Left ventricle myocardium superior (tissue), 1 donor: ENCODE measurements at places on chromosomes 6 and 20.
A peak's percentile ranks its signal among the peaks of the same experiment; 100 is the strongest.

GRCh38 chr6:31572041-31572911 is at the start of gene LTA:
Gene LTA, plus strand, starts transcription at chr6:31572289. Its CDS starts 454 bp downstream, at chr6:31572743.
- no peak for DNase-seq

- DNase-seq, result no peak
Measured at GRCh38 chr6:154513601-154514320, 3.3 kb upstream of the CNKSR3 start.

DNA sequence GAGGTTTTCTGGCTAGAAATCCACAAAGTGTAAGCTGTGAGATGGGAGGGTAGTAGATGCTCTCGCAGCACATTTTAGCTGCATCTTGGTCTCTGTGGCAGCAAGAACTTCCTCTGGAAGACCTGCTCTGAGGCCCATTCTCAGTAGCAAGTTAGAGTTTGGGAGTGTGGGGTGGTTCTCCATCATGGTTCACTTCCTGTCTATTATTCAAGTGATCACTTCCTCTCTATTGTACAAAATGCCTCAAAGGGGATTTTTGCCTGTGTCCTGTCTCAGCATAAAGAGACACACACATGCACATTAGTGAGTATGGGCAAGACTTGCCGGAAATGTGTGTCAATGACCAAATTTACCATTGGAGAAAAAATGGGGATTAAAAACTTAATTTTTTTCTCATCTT is 42.5 kb downstream of the LYRM2 start:
- no peak for DNase-seq

DNA sequence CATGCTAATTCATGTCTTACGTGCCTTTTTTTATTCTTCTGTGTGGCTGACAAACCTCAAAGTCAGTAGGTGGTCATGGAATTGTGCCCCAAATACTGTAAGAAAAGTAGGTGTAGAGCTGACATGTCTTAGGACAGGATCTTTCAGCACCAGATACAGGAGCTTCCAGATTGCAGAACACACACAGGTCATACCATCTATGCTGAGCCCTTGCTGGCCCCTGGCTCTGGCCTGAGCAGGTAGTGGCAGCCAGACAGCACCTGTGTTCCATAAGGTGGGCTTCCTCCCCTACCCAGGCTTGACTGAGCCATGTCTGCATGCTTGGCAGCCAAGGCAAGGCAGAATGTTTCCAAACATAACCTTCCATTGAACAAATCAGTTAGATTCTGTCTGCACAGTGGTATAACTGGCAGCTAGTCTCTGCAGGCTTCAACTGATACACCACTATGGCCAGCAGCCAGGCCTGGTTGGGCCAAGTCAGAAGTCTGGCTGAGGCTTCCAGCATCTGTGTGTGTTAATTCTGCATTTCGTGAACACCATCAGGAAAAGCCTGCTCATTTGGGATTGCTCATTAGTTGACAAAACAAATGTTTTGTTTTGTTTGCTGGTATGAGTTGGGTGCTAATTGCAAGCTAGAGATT is 366.5 kb downstream of the FOXA2 start:
- DNase-seq, result no peak

DNA sequence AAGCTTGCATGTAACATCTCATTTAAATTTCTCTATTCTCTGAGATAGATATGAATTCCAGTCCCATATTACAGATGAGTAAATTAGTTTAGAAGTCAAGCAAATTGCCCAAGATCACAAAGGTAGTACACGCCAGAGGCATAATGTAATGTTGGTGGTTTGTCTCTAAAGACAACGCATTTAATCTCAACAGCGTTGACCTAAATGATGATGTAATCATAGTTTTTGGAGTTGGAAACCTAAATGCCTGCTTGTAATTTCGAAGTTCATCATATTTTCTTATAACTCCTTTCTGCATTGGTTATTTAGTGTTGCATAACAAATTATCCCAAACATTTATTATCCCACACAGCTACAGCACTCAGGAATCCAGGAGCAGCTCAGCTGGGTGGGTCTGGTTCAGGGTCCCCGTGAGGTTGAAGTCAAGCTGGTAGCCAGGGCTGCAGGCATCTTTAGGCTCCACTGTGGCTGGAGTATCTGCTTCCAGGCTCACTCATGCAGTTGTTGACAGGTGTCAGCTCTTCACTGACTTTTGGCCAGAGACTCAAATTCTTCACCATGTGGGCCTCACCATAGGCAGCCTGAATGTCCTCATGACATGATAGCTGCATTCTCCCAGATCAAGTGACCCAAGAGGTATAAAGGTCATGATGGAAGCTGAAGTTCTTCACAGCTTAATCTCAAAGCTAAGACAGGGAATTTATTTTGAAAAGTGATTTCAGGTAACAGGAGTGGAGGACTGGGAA is 122.0 kb upstream of the SPTLC3 start:
- DNase-seq, result no peak

DNA sequence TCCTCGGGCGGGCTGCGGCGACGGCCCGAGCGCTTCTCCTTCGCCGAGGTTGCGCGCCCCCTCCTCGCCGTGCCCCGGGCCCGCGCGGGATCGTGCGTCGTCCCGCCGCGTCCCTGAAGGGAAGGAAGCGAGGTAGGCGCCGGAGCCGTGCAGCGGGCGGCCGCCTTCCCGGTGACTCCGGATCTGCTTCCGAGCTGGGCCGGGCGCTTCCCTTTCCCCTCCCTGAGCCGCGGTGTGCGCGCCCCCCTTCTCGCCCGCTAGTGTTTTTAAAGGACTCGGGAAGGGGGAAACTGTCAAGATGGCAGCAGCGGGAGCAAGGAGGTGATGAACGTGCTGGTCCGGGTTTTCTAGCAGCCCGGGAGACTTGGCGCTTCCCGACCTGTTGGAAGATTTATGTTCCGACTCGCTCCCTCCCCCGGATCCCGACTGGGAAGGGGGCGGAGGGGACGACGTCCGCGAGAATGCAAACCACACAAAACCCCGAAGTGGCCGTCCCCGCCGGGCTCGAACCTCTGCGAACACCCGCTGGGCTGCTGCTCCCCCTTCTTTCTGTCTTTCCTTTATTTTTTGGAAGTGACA is 744 bp upstream of the FOXO3 start:
- DNase-seq, result no peak

- no peak for DNase-seq
Measured at GRCh38 chr20:57792386-57793080, 82.7 kb upstream of the PMEPA1 start.

- no peak for DNase-seq
Measured at GRCh38 chr6:113018351-113019151, 671.4 kb downstream of the RFPL4B start.

- DNase-seq, result no peak
Measured at GRCh38 chr6:149147195-149147594, 170.3 kb upstream of the TAB2 start.

GRCh38 chr6:11747021-11747420 is 31.6 kb downstream of the ADTRP start:
- no peak for DNase-seq

DNA sequence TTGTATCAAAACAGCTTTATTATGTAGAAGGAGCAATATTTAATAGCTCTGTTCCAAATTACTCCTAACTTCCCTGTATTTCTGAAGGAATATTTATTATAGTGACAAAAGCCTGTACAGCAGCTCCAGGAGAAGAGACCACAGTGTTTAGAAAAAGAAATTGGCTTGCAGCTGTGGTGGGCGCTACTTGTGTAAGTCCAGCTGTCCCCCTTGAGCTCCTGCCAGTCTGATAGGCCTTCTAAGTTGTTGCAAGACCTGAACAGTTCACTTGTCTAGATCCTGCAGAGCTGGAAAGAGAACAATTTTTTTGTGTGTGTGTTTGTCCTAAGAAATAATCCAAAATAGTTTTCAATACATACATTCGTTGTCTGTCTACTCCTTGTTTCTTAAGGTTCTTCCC is 86.6 kb downstream of the JARID2 start:
- no peak for DNase-seq

DNA sequence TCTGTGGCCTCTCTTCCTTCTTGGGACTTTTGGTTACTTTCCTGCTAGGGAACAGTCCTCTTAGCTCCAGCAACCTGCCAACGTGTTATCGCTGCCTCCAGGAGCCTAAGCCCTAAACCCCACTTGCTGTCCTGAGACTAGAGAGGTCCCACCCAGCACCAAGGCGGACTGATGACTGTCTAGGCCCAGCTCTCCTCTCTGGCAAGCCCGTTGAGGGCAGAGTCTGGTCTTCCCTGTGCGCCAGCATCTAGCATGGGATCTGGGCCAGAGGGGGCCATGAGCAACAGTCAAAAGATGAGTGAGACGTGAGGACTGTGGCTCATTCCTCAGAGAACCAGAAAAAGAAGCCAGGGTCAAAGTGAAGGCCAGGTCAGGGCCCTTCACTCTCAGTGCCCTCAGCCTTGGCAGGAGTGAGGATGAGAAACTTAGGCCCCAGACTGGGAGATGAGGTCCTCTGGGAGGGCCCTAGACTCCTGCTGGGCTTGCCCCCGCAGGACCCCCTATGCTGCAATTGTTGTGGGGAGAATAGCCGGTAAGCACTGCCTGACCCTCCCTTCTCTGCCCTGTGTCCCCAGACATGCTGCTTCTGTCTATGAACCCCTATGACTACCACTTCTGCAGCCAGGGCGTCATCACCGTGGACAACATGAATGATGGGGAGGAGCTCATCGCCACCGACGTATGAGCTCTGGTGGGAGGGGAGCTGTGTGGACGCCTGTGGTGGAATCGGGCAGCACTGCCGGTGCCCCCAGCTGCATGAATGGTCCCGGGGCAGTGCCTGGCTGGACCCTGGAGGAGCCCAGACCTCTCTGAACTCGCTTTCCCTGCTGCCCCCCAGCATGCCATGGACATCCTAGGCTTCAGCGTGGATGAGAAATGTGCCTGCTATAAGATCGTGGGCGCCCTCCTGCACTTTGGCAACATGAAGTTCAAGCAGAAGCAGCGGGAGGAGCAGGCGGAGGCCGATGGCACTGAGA is 30.9 kb downstream of the MYH7B start:
- DNase-seq, result peak; percentile 36

GRCh38 chr20:51500311-51500710 is 42.2 kb downstream of the NFATC2 start:
- DNase-seq, result no peak

DNA sequence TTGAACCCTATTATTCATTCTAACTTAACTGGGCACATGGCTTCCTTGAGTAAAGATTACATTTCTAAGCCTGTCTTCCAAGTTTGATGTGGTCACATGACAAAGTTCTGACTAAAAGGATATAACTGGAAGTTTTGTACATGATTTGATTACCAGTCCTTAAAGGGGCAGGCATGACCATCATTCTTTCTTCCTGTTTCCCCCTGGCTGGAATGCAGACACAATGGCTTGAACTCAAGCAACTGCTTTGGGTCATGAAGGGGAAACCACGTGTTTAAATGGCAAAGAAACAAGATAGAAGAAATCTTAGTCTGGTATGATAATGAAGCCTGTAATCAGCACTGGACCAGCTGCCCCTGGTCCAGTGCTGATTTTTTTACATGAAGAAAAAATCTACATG is 15.6 kb upstream of the SHLD1 start:
- DNase-seq, result no peak

DNA sequence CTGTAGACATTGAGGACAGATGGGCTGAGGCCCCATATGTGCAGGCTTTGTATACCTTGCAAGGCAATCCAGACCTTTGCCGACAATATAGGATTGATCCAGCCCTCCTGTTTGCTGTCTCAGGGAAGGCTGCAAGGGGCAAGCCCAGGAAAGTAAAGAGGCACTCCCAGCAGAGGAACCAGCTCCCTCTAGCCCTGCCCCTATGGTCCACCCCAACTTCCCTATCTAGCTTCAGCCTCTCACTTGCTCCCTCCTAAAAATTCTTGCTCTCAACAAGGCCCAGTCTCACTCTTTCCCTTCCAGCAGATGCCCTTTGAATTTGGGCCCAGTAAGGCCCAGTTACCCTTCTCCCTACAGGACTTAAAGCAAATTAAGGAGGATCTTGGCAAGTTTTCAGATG is 92.6 kb downstream of the JARID2 start:
- no peak for DNase-seq

DNA sequence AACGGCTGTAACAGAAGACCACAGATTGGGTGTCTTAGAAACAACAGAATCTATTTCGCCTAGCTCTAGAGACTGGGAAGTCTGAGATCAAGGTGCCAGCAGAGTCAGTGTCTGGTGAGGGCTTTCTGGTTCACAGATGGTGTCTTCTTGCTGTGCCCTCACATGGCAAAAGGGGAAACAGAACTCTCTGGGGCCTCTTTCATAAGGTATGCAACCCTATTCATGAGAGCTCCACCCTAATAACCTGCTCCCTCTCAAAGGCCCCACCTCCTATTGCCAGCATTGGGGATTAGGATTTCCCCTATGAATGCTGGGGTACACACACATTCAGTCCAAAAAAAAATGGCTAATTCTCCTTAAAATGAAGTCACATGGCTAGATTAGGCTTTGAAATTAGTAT is 10.0 kb downstream of the TXNDC5 start:
- no peak for DNase-seq

GRCh38 chr6:134458857-134459657 is 141.1 kb upstream of the SGK1 start:
- DNase-seq, result no peak

DNA sequence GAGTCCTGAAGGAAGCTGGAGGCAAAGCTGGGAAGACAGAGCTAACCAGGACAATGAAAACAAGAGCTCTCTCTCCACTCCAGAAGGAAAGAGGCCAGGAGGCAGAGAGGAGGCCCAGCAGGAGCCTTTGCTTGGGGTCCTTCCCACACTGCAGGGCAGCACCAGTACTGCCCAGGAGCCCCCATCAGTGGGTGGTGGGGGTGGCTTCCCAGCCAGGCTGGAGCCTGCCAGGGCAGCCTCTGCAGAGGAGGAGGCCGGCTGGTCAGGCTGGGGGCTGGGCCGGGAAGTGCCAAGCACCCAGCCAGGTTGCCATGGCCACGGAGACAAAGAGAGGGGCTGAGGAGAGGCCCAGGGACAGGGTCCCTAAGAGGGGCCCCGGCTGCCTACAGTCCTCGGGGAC is 33.4 kb downstream of the PREX1 start:
- no peak for DNase-seq

DNA sequence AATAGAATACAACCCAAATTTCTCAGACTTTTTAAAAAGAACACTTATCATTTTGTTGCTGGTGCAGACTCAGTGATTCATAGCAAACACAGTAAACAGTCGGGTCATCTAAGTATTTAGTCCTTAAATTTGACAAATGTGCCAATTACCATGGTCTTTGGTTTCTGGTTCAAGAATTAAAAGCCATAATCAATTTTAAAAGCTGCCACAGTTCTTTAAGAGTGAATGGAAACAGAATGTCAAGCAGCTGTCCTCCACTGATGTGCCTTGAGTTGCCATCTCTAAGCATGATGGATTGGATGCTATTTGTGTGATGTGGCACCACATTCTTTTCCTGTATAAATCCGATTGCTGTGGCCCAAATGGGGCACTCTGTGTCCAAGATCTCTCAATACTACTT is 67.2 kb upstream of the MLIP start:
- DNase-seq, result no peak

DNA sequence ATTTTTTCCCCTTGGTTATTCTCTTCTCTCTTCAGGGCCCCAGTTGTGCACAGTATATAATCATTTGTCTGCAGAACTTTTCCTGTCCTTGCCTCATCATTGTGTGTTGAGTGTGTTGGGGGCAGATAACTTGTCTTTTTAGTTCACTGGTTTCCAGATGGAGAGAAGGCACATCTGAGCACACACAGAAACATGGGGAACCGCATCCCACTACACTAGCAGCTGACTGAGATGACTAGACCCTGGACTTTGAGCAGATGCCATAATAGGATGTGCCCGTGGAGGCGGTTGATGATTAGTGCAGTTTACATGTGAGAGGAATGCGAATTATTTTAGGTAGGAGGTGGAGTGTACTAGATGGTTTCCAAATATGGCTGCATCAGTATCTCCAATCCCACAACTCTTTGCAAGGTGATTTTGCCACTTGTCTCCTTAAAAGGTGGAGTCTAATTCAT is 26.5 kb upstream of the SH3BGRL2 start:
- DNase-seq, result no peak

- DNase-seq, result no peak
Measured at GRCh38 chr6:156953479-156954146, 176.4 kb downstream of the ARID1B start.
